ENCODE measurements at places on chromosomes 12 and 14. TPM values are rescaled to one million over a fixed set of nuclear protein-coding genes. Genes with fewer than 3 reads are reported as not detected.

DNA sequence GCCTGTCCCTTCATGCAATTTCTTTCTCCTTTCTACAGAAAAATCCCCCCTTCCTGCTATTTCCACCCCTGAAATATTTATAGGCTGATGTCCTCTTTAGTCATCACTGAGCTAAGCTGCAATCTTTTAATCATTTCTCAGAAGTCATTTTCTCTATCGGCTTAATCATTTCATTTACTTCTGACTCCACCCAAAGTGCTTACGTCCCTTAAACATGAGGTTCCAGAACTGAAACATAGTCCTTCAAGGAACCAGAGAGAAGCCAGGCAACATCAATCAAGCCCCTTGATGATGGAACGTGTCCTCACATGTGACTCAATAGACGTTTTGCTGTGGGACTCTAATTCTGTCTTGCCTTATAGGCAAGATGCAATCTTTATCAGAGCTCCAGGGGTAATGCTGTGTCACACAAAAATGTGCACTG lies 148.7 kb upstream of the KRR1 start:
- peaks cover 10% of the 10 kb centered on the region for H3K4me1 ChIP-seq
- peaks cover 2% of the 10 kb centered on the region for H3K27me3 ChIP-seq
- no peaks in the 10 kb centered on the region for H3K36me3 ChIP-seq

DNA sequence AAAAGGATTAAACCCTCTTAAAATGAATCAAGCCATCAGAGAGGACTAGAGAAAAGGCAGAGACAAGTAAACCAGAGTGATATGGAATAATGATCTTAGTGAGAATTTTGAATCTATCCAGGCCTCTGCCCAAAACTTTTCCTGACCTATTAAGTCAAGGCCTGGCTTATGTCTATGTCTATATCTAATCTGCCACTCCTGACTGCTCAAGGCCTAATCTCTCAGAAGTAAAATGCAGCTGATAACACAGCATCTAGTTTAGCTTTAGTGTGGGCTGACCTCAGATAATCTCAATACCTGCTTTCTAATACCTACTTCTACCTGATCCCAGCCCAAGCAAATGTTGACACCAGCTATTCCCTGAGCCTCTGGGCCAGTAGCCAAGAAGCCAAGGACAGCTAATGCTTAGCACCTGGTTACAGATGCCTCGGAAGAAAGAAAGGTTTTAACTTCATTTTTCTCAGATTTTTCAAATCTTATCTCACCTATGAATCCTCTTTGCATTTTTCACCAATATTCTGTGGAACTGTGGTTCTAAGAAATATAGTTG lies 1472.5 kb upstream of the SEL1L start:
- H3K27ac ChIP-seq, result no peak overlapping the region
- H3K4me3 ChIP-seq, result no peak overlapping the region
- no peaks in the 10 kb centered on the region for H3K27me3 ChIP-seq
- no peaks in the 10 kb centered on the region for H3K4me1 ChIP-seq
- no peak for DNase-seq

- H3K4me1 ChIP-seq, result peaks cover 55% of the 10 kb centered on the region
- DNase-seq, result no peak
- peaks cover 46% of the 10 kb centered on the region for H3K36me3 ChIP-seq
- H3K27ac ChIP-seq, result peak overlapping the region; percentile 96
These were observed 2.5 kb downstream of the DUSP6 start for GRCh38 chr12:89349814-89350213.

DNA sequence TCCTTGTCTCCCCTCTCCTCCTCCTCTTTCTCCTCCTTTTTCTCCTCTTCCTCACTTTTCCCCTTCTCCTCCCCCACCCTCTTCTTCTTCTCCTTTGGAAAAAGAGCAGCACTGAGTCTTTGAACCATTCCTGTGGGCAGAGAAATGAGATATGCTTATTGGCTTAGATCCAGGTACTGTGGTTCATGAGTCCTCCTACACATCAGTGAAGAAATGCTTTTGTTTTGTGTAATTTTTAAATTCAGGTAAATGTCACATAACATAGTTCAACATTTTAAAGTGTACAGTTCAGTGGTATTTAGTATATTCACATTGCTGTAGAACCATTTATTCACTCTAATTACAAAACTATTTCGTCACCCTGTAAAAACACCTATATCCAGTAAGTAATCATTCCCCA lies 402.1 kb downstream of the AACS start:
- no peaks in the 10 kb centered on the region for H3K27me3 ChIP-seq
- no peak overlapping the region for H3K27ac ChIP-seq
- no peak overlapping the region for H3K4me3 ChIP-seq
- no peak for DNase-seq
- no peaks in the 10 kb centered on the region for H3K4me1 ChIP-seq
- H3K36me3 ChIP-seq, result no peaks in the 10 kb centered on the region

The KLHL33 gene
- not detected for total RNA-seq

The FCF1 gene
- 72.1 TPM for total RNA-seq

Measured in activated CD4-positive, alpha-beta memory T cell treated with anti-CD3 and anti-CD28 coated beads for 36 hours (primary cell).